ENCODE measurements at places on chromosomes 7 and 10.
A peak's percentile ranks its signal among the peaks of the same experiment; 100 is the strongest.

DNA sequence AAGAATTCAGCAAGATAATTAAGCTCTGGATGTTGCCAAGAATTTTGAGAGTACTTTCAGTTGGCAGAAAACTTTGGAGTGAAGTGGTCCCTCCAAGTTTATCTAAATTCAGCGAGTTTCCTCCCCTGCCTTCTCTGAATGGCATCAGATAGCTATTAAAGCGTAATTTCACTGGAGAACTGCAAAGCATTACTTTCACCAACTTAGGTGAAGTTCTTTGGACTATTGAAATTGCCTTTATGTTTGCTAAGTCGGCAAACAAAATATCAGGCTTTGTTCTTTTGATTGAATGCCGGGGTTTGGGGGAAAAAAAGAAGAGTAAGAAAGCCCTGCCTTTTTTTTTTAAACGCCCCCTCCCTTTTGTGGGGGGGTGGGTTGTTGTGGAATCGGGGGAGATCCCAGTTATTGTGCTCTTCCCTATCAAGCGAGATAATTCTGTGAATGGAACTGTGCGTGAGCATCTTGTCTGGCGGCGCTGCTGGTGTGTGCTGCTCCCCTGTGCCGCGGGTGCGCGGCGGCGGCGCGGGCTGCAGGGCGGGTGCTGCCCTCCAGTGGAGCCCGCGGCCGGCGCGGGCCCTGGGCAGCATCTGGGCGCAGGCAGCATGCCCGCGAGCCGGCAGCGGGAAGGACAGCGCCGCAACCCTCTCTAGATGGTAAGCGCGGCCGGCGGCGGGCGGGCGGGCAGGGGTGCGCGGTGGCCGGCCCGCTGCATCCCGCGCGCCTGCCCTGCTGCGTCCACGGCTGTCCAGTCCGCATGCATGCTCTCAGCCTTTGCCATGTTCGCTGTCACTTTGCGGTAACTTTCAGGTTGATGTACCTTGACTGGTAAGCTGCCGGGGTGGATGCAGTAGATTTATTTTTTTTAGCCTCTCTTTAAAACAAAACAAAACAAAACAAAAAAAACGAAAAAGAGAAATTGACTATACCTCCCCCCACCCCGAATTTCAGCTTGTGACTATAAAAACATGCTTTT, 176.5 kb downstream of the TCF7L2 start:
- DNase-seq: peak; percentile 78

DNA sequence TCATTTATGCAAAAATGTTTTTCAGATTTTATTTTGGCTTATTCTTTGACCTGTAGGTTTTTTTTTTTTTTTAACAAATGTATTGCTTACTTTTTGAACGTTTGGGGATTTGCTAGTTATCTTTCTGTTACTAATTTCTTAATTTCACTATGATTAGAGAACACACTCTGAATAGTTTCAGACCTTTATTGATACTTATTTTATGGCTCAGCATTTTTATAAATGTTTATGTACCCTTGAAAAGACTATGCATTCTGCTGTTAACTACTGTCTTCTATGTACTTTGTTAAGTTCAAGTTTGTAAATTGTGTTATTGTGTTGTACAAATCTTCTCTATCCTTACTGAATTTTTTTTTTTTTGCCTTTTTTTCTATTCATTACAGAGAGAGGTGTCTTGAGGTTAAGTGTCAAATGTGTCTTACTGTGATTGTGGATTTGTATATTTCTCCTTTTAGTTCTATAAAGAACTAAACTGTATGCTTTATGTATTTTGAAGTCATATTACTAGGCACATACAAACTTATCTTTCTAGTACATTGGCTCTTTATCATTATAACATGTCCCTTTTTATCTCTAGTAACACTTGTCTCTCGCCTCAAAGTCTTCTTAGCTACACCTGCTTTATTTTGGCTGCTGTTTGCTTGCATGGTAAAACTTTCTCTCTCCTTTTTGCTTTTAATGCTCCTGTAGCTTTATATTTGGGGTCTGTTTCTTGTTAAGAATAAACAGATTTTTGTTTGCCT, 8.1 kb downstream of the MKLN1 start:
- DNase-seq: no peak

DNA sequence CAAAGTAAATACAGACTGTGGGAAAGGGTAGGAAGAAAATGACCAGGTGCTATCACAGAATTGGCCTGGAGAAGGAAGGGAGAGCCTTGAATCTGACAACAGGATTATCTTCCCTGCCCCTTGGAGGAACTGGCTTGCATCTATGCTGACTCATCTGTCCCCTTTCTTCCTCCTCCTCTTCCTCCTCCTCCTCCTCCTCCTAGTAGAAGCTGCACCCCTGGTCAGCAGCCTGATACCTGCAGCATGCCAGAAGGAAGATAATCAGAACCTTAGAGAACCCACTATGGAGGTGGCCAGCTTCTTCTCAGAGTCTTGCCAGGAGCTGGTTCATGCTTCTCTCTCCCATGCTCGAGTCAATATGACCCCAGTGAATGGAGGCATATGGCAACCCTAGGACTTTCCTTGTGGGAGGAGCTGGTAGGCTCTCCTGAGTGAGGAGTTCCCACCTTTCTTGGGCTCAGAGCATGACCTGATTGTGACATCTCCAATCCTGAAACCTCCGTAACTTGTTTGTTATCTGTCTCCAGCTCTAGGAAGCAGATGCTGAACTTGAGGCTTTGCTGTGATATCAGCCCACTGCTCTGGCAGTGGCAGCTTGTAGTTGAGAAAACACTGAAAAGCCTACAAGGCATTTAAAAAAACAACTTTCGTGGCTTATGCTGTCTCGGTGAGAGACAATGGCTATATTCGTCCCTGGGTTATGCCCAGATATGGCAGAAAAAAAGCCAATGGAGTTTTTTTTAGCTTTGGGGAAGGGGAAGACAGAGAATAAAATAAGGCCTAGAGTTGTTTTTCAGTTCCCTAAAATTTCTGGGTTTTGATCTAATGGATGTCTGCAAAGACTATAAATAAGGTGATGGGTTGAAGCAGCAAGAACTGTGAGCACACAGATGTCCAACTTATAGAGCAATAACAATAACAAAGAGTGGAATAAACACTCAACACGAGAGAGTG, 60.6 kb downstream of the CDHR3 start:
- no peak for DNase-seq

- DNase-seq: no peak
Observed at GRCh38 chr7:37262181-37262580, 186.5 kb downstream of the ELMO1 start.

DNA sequence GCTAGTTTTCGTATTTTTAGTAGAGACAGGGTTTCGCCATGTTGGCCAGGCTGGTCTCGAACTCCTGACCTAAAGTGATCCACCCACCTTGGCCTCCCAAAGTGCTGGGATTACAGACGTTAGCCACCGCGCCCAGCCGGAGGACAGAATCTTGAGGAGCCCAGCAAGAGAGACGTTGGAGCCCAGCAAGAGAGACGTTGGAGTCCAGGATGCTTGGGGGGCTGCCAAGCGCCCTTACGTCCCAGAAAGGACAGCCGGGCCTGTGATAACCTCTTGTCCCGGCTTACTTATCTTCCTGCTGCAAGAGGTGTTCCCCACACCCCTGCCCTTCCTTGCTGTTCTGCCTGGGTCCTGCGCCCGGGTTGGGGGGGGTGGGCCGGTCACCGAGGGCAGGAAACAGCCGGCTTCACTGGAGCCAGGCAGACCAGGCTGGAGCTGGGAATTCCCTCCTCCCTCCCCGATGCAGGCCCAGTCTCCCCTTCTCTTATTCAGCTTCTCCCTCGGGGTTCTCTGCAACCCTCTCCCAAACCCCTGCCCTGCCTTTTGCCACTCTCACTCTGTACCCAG, 1.9 kb upstream of the EPHB4 start:
- DNase-seq: no peak

GRCh38 chr7:919924-920341, 34.5 kb downstream of the ADAP1 start:
- no peak for DNase-seq

DNA sequence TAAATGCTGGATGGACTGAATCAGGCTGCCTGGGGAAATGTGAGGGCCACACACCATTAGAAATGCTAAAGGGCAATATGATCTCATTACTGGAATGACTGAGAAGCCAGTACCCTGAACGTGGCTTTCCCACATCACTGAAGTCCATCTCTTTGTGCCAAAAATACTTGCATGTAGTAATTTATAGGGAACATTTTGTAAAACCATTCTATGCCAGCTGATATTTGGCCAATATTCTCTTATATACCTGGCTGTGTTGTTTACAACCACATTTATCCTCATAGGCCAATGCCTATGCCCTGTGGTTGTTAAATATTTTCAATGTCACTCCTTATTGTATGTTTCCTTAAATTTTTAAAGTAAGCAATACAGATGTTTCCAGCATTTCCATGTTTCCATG, 111.6 kb downstream of the C10orf90 start:
- DNase-seq: no peak

- no peak for DNase-seq
Observed at GRCh38 chr7:98869027-98869596, 702 bp downstream of the TMEM130 start.

DNA sequence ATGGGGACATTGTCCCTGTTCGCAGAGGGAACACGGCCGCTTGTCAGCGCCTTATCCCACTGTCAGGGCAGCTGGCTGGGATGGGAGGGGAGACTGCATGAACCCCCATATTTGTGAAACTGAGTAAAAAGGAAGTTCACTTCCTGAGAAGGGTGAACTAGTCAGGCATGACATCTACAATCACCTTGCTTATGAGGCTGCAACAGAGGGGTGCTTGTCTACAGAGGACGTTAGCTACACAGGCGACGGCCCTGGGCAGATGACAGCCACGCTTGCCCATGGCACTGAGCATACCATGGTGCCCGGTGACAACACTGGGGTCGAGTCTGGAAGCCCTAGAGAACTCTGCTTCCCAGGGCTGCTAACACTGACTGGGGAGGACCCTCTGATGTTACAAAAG, 46.0 kb upstream of the KDM7A start:
- DNase-seq: no peak

DNA sequence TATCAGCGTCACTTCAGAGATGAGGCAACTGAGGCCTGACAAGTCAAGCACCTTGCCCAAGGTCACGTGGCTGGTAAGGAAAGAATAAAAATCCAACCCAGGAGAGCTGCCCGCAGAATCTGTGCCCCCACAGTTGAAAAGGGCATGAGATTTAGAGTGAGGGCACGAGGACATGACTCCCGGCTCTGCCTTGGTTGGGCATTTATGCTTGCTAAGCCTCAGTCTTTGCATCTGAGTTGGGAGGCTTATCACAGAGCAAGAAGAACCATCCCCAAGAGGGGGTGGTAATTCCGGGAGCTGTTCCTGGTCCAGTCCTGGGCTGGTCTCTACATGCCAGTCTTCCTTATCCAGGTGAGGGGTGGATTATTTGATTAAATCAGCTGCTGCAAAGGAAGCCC, 37.3 kb downstream of the PLPP4 start:
- DNase-seq: no peak

DNA sequence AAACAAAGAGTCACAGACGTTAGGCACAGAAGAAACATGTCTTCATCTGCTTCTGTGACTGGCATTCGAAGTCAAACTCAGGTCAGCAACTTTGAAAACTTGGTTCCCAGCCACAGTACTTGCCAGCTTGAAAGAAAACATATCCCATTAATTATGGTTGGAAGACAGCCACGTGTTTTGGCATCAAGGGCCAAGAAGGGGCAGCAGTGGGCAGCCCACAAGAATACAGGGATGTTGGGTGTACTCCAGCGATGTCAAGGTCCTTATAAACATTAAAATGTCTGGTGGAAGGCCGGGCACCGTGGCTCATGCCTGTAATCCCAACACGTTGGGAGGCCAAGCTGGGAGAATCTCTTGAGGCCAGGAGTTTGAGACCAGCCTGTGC, 29.5 kb downstream of the JCAD start:
- DNase-seq: no peak

DNA sequence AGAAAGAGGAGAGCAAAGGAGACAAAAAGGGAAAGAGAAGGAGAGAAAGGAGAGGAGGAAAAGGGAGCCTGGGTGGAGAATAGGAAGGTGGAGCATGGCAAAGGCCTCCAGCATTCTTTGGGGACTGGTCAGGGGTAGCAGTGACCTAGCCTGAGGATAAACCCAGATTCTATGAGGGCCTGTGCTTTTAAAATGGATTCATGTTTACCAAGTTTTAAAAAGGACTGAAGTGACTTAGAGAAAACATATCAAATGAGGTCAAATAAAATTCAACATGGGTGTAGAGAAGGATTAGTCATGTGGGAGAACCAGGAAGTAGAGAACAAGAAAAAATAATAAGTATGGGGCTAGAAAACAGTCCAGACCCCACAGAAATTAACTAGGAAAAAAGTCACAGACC, 20.7 kb downstream of the CREB3L2 start:
- DNase-seq: no peak

DNA sequence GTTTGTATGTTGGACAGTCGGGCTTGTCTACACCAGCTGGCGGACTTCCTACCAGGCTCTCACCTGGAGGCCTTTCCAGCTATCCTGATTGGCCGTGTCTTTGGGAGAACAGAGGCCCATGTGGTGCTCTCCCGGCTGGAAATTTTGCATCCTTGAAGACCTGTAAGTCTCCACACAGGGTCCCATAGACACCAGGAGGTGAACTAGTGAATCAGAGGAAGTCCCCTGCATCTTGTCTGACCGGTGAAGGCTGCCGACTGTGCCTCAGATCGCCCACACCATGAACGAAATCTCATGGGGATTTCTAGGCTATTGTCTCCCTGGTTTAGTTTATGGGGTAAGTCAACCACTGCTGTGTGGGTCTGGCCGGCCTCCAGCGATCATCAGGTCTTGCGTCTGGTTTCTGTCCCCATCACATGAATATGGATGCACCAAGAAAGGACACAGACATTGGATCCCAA, 108.4 kb upstream of the LYZL2 start:
- DNase-seq: no peak

DNA sequence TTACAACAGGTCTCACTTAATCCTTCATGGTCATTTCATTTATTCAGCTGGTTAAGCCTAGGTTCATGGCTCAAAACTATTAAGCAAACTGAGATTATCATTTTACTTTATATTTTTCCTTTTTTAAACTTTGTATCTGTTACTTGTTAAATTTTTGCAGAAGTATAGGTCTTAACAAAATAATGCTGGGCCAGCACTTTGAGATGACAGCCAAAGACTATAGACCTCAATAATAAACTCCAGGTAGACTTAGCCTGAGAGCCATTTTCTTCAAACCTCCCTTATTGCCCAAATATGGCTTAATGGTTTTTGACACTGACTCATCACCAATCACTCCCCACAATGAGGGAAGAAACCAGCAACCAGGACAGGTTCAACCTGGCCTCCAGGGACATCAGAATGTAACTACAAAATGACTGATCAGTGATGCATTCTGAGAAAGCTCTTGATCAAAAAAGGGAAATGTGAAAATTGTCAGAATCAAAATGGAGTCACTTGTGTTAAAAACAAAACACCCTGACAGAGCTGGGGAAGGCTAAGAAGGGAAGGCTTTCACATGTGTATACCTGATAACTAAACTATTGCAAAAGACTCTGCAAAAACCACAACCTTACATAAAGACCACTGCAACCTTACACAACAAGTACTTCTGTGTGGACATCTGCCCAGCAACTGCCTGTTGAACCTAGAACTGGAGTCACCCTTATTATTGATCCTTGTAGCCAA, 2.1 kb upstream of the CCDC126 start:
- peak; percentile 17 for DNase-seq

DNA sequence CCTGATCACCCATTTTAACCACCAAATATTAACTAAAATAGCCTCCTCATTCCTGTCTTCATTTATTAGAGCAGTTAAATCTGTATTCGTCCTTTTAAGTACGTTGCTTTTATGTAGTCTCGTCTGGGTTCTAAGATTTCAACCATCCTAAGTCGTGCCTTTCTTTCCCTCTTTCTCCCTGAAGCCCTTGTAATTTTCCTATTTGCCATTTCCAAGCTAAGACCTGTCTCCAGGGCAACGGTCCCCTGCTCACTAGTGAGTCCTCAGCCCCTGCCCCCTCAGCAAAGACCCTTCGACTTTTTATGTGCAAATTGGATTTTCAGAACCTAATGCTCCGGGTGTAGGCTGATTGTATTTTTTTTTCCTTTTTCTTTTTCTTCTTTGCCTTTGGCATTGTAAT, 16.1 kb upstream of the MEST start:
- DNase-seq: no peak

Data from fibroblast of pulmonary artery (primary cell).